ENCODE measurements at places on chromosomes 2 and 18.

GRCh38 chr2:85425588-85425987 lies 7.1 kb downstream of the SH2D6 start:
- DNase-seq: no peak

GRCh38 chr2:196853301-196854087 lies 44.3 kb upstream of the C2orf66 start:
- no peak for DNase-seq

DNA sequence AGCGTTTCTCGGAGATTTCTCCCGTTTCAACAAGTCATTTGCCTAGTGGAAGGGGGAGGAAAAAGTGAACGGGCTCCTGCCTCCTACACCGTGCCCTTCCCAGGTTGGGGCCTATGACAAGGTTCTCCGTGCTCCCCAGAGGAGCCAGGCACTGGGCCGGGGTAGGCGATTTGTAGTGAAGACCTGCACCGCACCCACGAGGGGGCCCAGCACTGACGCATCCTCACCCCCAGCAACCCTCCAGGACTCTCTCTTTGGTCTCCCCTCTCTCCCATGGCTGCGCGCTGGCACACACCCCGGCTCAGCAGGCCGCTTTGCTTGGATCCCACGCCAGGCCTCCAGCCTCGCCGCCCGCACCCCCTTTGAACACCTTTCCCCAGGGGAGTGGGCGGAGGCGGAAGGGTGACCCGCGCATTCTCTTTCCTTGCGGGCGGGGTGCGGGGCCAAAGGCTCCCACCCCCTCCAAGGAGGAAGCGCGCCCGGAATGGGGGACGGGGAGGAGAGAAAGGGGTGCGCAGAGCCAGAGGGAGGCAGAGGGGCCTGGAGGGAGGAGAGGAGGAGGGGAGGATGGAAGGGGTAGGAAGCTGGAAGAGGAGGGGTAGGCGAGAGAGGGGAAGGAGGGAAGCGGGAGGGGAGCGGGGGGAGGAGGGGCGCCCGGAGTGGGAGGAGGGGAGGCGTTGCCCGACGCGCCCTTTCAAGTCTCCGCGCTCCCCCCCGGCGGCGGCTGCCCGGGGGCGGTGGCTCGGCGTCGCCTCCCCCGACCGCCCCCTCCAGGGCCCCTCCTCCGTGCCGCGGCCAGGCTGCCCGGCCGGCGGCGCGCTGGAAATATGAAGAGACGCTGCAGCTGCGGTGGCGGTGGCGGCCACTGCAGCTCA lies at the start of gene APCDD1:
TSS of gene APCDD1 (plus strand) at position 830 of the 875 bp plus-strand sequence. CDS start 347 bp downstream, outside the sequence.
- peak; percentile 83 for DNase-seq

DNA sequence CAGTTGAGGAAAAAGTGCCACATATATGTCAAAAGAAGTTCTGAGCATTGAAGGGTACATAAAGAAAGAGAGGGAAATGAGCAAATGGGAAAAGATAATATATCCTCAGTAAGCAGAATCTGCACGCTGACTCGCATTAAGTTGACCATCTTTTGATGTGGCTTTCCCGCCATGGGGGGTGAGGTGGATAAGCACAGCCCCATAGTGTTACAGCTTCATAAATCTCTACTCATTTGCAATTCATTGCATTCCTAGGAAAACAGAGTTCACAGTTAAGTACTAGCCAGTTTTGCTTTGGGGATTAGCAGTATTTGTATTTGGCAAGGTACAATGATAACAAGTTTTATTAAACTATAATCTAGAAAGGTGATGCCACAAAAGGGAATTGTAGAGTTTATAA lies 814.2 kb downstream of the LRP1B start:
- DNase-seq: no peak

GRCh38 chr2:233443511-233444183 lies 89.4 kb downstream of the DGKD start:
- DNase-seq: no peak

- no peak for DNase-seq
Observed at GRCh38 chr2:139514951-139515350, 734.8 kb upstream of the NXPH2 start.

GRCh38 chr2:46493241-46493970 lies 14.0 kb downstream of the TMEM247 start:
- DNase-seq: no peak

DNA sequence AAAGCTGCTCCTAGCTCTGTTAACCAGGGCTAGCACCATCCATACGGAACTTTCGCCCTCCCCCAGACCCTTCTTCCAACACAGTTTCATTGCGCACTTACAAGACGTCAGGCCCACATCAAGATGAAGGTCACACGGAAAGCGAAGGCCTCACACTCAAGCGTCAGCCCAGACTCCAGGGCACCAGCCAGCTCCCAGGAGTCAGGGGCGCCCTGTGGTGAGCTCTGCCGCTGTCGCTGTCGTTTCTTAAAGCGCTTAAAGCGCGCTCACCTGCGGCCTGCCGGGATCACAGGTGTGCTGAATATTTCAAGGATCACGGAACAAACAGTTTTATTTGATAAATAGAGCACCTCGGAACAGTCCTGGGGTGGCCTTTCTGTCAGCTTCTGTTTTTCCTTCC lies 163.1 kb downstream of the CDH20 start:
- DNase-seq: no peak

DNA sequence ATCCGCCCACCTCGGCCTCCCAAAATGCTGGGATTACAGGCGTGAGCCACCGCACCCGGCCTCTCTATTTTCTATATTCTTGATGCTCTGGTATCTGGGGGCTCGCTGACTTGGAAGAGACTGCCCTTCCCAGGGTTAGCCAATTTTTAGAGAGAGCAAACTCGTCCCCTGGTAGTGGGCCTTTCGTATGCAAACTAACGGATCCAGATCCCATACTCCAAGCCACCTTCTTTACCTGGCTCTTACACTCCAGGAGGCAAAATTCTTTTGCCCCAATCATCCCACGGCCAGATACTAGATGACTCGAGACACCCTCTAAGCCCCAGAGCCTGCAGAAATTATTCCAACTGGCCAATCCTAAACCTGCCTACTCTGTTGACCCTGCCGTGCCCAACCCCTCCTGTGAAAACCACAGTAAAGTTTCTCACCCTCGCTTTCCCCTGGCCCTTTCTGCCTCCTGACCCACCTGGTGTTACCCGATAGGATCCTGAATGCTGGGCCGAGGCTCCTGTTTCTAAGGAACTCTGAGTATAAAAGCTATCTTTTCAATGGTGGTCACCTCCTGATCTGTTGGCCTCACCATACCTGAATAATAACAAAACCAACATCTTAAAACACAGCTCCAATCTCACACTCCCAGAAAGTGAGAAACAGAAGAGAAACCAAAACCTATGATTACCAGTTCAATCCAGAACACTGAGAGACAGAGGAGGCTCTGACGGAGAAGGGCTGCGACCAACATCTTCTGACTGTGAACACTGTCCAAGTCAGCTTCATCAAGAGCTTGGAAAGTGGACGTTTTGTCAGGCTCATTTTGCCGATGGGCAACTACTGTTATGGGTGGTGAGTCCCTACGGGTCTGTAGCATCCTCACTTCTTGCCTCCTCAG lies 57.6 kb upstream of the ZNF532 start:
- no peak for DNase-seq

GRCh38 chr2:28986429-28986828 lies 5.3 kb downstream of the TOGARAM2 start:
- DNase-seq: no peak

DNA sequence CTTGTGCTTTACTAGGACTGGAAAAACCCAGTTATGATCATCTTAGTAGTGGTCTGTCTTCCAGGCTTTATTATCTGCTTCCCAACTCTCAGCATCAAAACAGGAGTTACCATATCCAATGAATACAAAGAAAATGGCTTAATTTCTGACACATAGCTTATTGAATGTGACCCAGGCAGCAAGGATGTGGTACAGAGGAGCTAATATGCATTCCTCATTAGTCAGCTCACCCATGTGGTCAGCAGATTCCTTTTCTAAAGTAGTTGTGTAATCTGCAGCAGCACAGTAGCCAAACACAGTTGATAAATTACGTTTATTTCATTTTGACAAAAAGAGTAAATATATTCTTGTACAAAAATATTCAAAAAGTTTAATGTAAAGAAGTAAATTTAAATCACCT lies 43.6 kb downstream of the TSPYL6 start:
- no peak for DNase-seq

DNA sequence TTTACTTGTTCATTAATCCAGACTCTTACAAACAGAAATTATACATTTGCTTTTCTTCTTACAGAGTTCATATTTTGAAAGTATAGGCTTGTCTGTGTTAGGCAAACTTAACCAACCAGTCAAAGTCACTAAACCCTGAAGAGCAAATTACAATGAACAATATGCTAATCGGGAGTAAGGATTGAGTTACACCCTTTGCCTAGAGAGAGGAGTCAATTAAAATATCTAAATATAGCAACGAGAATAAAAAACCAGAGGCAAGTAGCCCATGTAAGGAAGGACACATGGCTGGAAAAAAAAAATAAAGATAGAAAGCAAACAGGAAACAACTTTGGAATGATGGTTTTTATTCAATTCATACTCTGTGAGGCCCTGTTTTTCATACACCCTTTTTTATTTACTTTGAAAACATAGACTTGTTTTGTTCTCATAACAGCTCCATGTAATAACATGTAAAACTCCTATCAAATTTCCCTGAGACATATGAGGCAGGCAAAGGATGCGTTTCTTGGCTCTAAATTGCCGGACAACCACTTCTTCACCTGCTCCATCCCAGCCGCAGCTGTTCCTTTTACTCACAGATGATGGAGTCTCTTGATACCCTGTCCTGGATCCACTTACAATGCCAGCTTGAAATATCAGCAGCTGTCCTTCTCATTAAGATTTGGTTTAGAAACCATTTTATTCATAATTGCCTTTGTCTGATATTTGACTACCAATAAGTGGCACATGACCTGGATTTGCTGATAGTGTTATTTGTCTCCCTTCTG lies 767.7 kb upstream of the GCFC2 start:
- no peak for DNase-seq

GRCh38 chr2:99481941-99482340 lies 7.9 kb downstream of the REV1 start:
- no peak for DNase-seq

DNA sequence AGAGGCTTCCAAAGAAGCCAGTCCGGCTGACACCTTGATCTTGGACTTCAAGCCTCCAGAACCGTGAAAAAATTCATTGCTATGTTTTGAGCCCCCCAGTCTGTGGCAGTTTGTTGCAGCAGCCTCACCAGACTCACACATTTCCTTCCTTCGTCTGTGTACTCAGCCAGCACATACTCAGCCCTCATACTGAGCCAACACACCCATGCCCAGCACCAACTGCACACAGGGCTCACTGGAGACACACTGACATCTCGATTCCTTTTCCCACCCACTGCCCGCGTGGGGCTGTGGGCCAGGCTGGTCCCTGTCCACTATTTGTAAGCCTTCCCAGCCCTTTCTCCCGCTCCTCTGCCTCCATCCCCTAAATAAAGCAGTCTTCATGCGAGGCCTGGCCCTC lies 24.1 kb upstream of the NMUR1 start:
- DNase-seq: no peak

GRCh38 chr2:240240017-240240734 lies 99.7 kb upstream of the OTOS start:
- no peak for DNase-seq

GRCh38 chr18:74172697-74173433 lies 24.5 kb downstream of the TIMM21 start:
- no peak for DNase-seq

DNA sequence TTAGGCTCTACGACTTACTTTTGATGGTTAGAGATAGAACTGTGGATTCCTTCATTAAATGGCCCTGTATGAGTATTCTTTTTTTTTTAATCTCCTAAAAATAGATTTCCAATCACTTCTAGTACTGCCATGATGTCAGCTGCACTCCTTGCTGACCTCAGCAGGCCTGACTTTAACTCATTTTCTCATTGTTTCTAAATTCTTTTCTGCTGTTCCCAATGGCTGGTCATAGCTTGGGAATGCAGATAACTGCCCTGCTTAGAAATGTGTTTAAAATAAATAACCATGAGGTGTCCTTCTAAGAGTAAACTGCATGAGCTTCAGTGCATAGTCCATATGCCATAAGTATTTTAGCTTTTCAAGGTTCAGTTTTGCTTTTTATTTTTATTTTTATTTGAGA lies 15.7 kb downstream of the CCDC85A start:
- DNase-seq: no peak

DNA sequence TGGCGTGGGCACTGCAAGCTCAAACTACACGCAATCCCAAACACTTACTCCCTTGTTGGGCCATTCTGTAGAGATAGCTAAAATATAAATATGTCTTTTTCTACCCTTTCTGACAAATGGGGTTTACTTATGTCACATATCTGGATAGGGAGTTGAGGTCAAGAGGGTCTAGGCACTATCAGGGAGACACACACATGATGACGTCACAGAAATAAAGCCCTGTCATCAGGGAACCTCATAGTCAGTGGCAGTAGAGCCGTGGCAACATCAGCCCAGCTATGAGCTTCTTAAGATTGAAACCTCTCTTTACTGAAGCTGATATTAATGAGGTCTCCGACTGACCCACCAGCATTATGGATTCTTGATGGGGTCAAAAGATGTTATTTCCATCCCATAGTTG lies 234.6 kb upstream of the CDH7 start:
- no peak for DNase-seq

GRCh38 chr2:30947686-30948085 lies 140.4 kb upstream of the CAPN13 start:
- DNase-seq: no peak

- DNase-seq: no peak
Observed at GRCh38 chr2:190722061-190722759, 73.3 kb downstream of the NAB1 start.

GRCh38 chr2:144426355-144426754 lies 93.6 kb downstream of the ZEB2 start:
- DNase-seq: no peak

- DNase-seq: no peak
Observed at GRCh38 chr2:152555048-152555447, 162.2 kb downstream of the PRPF40A start.

DNA sequence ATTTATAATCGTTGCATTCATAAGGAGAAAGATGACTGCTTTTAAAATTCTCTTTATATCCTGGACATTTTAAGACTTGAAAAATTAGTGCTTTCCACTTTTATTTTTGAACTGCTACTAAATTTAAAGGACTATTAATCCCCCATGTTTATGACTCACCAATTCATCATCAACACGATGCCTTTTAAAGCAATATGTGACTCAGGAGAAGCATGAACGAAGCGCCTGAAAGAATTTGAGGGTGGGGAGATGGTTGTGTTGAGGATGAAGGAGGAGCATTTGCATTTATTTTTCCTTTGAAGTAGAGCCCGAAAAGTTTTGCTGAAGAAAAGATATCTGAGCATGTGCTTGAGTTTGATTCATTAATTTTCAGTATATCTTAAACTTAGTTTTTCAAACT lies 192.2 kb upstream of the LRRTM1 start:
- no peak for DNase-seq

GRCh38 chr2:237922641-237923361 lies 44.0 kb upstream of the UBE2F start:
- no peak for DNase-seq

GRCh38 chr18:74598350-74599001 lies 806 bp downstream of the ZNF407 start:
- DNase-seq: peak; percentile 87

Data from right kidney (tissue), 9 donors.